ENCODE measurements at places on chromosomes 13 and 19.
A peak's percentile ranks its signal among the peaks of the same experiment; 100 is the strongest.

GRCh38 chr19:48192750-48193149, 22.3 kb downstream of the ZSWIM9 start:
- no peak overlapping the region for H3K4me3 ChIP-seq
- no peak overlapping the region for H3K27ac ChIP-seq
- peaks cover 20% of the 10 kb centered on the region for H3K36me3 ChIP-seq
- H3K27me3 ChIP-seq: no peaks in the 10 kb centered on the region
- peaks cover 16% of the 10 kb centered on the region for H3K4me1 ChIP-seq
- no peak for DNase-seq

DNA sequence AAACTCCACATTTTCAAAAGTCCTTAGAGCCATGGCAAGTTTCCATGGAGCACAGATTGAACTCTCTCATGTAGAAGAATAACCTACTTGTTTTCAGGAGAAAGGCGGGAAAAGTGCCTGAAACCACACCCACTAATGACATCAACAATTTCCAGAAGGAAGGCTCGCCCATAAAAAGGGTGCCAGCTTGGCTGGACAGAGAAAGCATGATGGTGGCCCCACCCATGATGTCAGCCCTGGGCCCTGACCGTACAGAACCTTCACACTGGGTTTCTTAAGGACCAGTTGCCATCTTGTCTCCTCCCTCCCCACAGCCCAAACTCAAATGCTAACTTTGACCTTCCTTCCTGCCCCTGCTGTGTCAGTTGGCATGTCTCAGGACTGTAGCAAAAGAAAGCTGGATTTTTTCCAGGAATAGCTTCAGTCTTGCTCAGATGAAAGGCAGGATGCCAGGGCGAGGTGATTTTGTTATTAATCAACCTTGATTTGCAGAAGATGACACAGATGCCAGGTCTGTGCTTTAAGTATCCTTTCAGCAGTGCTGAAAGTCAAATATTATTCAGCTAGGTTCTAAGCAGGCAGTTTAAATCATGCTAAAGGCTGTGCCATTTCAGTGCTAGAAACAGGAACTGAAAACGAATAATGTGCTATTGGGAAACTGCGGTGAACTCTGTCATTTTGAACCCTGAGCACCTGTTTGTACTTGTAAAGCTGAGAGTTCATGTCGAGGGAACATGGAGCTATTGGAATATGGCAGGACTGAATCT, 89.5 kb upstream of the RFC3 start:
- DNase-seq: peak; percentile 61
- no peaks in the 10 kb centered on the region for H3K27me3 ChIP-seq
- H3K4me1 ChIP-seq: peaks cover 30% of the 10 kb centered on the region
- H3K27ac ChIP-seq: peak overlapping the region; percentile 67
- H3K36me3 ChIP-seq: no peaks in the 10 kb centered on the region
- H3K4me3 ChIP-seq: no peak overlapping the region

DNA sequence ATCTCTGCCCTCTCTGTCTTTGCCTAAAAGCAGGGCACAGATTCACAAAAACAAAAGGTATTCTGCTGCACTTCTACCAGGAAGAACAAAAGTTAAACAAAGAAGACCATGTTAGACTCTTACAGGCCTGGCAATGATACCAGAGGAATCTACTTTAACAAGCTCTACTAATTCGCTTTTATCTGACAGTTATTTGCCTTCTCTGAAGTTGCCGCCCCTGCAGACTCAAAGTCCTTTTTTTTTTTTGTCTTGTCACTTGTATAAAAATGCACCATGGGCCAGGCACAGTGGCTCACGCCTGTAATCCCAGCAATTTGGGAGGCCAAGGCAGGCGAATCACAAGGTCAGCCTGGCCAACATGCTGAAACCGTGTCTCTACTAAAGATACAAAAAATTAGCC, 176.5 kb upstream of the UBL3 start:
- H3K4me3 ChIP-seq: no peak overlapping the region
- H3K27me3 ChIP-seq: peaks cover 14% of the 10 kb centered on the region
- no peak for DNase-seq
- H3K27ac ChIP-seq: no peak overlapping the region

DNA sequence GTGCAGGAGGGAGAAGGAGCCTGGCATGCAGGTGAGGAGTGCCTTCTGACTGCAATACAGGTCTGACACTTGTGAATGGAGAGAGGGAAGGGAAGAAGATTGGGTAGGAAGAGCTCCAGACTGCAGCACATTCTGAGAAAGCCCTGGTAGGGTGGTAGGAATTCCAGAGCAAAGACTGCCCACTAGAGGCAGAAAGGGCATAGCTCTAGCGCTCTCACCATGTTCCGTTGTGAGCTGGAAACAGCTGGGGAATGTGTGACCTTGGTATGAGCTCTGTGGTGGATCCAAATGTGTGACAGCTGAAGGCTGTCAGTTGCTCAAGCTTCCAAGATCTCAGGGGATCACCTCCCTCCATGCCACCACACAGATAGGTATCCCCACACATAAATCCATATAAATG, 2.9 kb upstream of the MTUS2 start:
- H3K4me1 ChIP-seq: peaks cover 13% of the 10 kb centered on the region
- no peak overlapping the region for H3K4me3 ChIP-seq
- H3K27ac ChIP-seq: no peak overlapping the region
- H3K36me3 ChIP-seq: no peaks in the 10 kb centered on the region

- peak overlapping the region; percentile 95 for H3K4me3 ChIP-seq
- DNase-seq: no peak
- no peaks in the 10 kb centered on the region for H3K36me3 ChIP-seq
- H3K4me1 ChIP-seq: peaks cover 62% of the 10 kb centered on the region
- H3K27me3 ChIP-seq: no peaks in the 10 kb centered on the region
- H3K27ac ChIP-seq: peak overlapping the region; percentile 99
Observed at GRCh38 chr13:40667622-40667978, 1.2 kb upstream of the FOXO1 start.

- no peak overlapping the region for H3K4me3 ChIP-seq
- H3K27me3 ChIP-seq: no peaks in the 10 kb centered on the region
- peaks cover 35% of the 10 kb centered on the region for H3K36me3 ChIP-seq
- no peak for DNase-seq
- no peak overlapping the region for H3K27ac ChIP-seq
Observed at GRCh38 chr19:33487901-33488800, 33.4 kb downstream of the PEPD start.

GRCh38 chr13:73913751-73914518, 220.3 kb downstream of the KLF12 start:
- H3K4me1 ChIP-seq: peaks cover 38% of the 10 kb centered on the region
- H3K27ac ChIP-seq: no peak overlapping the region
- H3K36me3 ChIP-seq: no peaks in the 10 kb centered on the region
- no peak overlapping the region for H3K4me3 ChIP-seq
- no peak for DNase-seq

GRCh38 chr13:25291691-25292090, 4.4 kb upstream of the MTMR6 start:
- no peak for DNase-seq
- H3K36me3 ChIP-seq: no peaks in the 10 kb centered on the region
- H3K4me3 ChIP-seq: no peak overlapping the region
- peaks cover 10% of the 10 kb centered on the region for H3K4me1 ChIP-seq
- H3K27me3 ChIP-seq: peaks cover 29% of the 10 kb centered on the region
- no peak overlapping the region for H3K27ac ChIP-seq

DNA sequence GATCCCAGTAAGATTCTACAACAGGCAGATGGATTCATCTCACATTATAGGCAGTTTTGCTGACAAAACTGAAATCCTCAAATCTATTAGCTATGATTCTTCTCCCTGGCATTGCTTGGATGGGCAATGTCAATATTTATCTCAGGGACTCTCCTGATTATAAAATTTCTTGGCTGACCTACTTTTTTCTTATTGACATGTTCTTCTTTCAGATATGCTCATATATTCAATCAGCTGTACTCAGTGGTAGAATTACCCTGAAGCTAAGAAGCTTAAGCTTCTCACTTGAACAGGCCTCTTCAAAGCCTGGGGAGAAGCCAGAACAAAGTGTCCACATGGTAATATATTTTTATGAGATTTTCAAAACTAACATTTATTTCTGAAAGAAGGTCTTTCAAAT, 513.6 kb downstream of the PCDH9 start:
- H3K36me3 ChIP-seq: no peaks in the 10 kb centered on the region
- H3K27ac ChIP-seq: no peak overlapping the region
- H3K27me3 ChIP-seq: no peaks in the 10 kb centered on the region

DNA sequence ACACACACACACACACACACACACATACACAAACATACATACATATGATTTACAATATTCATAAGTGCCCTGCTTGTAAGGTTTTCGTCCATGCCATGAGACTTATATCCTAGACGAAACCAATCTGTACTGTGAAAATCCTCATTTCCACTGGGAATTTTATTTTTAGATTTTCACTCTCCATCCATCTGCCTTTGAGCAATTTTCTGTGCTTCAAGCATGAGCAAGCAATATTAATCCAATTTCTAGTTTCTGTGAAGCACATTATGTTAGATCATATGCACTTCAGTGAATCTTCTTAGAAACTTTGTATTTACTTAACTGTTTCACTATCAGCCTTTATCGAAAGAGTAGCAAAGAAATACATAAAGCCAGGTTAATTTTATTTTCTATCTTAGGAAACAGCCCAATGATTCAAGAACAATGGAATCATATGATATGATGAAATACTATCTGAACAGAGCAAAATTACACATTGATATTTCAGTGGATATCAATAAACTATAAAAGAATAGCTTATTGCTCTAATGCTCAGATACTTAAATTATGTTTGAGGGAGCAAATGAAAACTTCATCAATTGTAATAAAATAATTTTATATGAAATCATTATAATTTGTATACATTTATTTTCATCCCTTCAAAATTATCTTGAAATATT, 1100.7 kb upstream of the MIR17HG start:
- no peak overlapping the region for H3K27ac ChIP-seq
- no peak for DNase-seq
- no peaks in the 10 kb centered on the region for H3K27me3 ChIP-seq

- H3K27me3 ChIP-seq: peaks cover 22% of the 10 kb centered on the region
- no peak for DNase-seq
- no peaks in the 10 kb centered on the region for H3K4me1 ChIP-seq
- no peak overlapping the region for H3K4me3 ChIP-seq
Observed at GRCh38 chr19:31701146-31701545, 351.9 kb upstream of the TSHZ3 start.

DNA sequence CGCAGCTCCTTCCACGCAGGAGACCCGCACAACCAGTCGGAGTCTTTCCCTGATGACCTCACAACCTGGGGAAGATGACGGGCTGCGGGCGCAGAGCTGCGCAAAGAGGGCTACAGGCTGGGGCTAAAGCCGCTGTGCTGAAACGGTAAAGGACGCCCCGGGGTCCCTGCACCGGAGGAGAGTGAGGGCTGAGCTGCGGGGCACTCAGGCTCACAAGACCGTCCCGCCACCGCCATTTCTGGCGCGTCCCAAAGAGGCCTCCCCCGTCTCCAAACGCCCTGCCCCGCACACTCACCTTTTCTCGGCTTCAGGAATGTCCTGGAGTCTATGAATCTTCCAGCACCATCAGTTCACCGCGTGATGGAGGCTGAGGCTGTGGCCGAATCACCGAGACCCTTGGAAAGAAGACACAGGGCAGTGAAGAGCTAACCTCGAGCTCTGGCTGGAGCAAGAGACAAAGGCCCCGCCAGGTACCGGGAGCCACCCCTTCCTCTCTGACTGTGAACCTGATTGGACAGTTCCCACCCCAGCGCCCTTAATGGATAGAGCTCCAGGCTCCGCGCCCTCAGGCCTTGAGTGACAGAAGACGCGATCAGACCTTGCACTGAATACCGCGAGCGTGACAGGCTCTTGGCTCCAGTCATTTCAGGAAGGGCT, 41.8 kb upstream of the ZNF429 start:
- H3K27ac ChIP-seq: no peak overlapping the region
- peak overlapping the region; percentile 62 for H3K4me3 ChIP-seq
- H3K27me3 ChIP-seq: no peaks in the 10 kb centered on the region
- DNase-seq: peak; percentile 42
- H3K4me1 ChIP-seq: no peaks in the 10 kb centered on the region
- no peaks in the 10 kb centered on the region for H3K36me3 ChIP-seq

- H3K4me1 ChIP-seq: peaks cover 97% of the 10 kb centered on the region
- H3K4me3 ChIP-seq: no peak overlapping the region
- no peak for DNase-seq
Observed at GRCh38 chr13:21039097-21039800, 22.1 kb downstream of the LATS2 start.

DNA sequence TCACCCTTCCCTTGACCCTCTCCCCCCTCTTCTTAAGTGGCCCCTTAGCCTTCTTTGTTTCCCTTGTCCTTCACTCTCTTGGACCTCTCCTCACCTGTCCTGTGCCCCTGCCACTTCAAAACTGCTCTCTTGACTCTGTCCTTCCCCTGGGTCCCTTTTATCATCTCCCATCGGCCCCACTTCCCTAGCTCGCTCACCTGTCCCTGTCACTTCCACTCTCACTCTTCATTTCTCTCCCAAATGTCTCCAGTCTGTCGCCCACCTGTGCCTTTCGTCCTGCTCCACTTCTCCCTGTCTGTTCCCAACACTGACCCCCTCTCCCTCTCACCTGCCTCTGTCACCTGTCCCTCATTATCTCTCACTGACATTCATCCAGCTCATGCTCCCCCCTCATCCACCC, 699 bp downstream of the IFNL1 start:
- no peaks in the 10 kb centered on the region for H3K4me1 ChIP-seq
- DNase-seq: no peak
- no peak overlapping the region for H3K4me3 ChIP-seq
- H3K27me3 ChIP-seq: peaks cover 97% of the 10 kb centered on the region
- H3K36me3 ChIP-seq: no peaks in the 10 kb centered on the region
- no peak overlapping the region for H3K27ac ChIP-seq

DNA sequence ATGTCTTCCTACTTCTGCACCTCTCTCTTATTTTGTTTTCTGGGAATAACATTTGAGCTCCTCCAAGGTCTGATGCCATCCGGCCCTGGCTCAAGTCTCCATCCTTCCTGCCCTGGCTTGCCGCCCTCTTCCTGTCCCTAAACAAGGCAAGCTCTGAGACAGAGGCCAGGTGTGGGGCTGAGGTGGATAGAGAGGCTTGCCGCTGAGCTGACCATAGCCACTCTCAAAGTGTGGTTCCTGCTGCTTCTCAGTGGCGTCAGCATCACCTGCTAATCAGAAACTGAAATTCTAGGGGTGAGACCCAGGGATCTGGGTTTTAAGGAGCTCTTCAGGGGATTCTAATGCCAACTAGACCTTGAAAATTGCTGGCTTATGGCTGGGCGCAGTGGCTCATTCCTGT, 6.0 kb upstream of the TPRX2 start:
- DNase-seq: no peak
- H3K4me1 ChIP-seq: peaks cover 3% of the 10 kb centered on the region
- no peak overlapping the region for H3K4me3 ChIP-seq
- H3K27ac ChIP-seq: no peak overlapping the region
- no peaks in the 10 kb centered on the region for H3K36me3 ChIP-seq

GRCh38 chr19:2294687-2295335, 12.8 kb upstream of the PEAK3 start:
- DNase-seq: no peak
- peaks cover 64% of the 10 kb centered on the region for H3K27me3 ChIP-seq
- H3K4me3 ChIP-seq: peak overlapping the region; percentile 49
- H3K27ac ChIP-seq: peak overlapping the region; percentile 16
